ENCODE measurements at places on chromosomes 3 and 15.

GRCh38 chr3:144407335-144407734 is 435.7 kb downstream of the DIPK2A start:
- DNase-seq, result no peak

DNA sequence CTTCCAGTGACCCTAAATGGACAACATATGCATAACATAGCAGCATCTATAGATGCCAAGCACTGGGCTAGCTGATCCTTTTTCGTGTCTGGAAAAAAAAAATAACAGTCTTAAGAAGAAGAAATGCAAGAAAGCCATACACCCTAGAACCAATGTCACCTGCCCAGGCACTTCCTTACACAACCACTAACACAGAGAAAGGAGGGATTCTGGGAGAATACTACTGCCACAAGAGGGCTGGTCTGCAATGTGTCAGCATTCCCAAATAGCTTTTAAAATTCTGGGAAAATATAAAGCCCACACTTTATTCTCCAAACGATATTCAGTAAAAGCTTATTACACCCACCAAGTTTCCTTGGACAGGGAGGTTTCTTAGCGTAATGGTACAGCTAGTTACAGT is 271.2 kb downstream of the TBL1XR1 start:
- no peak for DNase-seq

DNA sequence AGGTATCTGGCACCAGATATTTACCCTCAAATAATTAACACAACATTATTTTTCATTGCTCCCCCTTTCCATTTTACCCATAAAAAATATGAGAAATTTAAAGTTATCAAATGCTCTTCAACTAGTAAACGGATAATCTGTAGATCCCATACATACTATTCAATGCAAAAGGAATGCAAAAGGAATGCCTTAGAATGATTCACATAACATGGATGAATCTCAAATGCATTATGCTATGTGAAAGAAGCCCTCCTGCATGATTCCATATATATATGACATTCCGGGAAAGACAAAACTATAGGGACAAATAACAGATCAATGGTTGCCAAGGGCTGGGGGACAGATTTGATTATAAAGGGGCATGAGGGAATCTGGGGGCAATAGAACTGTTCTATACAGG is 195.7 kb downstream of the STT3B start:
- DNase-seq, result no peak

- DNase-seq, result no peak
These were observed 3.0 kb downstream of the POMGNT2 start for GRCh38 chr3:43102773-43103480.

GRCh38 chr15:101320501-101321052 is 25.5 kb upstream of the SNRPA1 start:
- no peak for DNase-seq

GRCh38 chr3:43053291-43053690 is 52.6 kb downstream of the POMGNT2 start:
- no peak for DNase-seq

DNA sequence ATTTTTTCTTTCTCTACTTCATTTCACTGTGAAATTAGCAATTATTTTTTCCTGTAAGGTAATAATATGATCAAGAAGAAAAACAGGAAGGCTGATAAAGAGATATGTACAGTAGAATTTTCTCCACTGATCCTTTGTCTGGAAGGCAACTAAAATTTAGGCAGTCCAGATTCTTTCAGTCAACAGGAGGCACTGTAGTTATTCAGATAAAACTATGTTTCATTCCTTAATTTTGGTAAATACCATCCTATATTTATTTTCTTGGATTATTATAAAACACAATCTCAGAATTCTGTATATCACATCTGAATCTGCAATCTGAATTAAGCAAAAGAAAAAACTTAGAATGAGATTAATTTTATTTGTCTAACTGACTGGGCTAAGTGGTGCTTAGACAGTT is 343.2 kb downstream of the LSAMP start:
- no peak for DNase-seq

- no peak for DNase-seq
These were observed 106.6 kb upstream of the TMC3 start for GRCh38 chr15:81480645-81481053.

GRCh38 chr3:51836606-51837005 is 24.8 kb upstream of the IQCF2 start:
- DNase-seq, result no peak

- no peak for DNase-seq
These were observed 238.7 kb upstream of the TMCO5A start for GRCh38 chr15:37695719-37696118.

All from GM12892 (cell line).